Fibroblast of lung (primary cell): ENCODE measurements at places on chromosomes 7 and 10. TPM values are rescaled to one million over a fixed set of nuclear protein-coding genes. Genes with fewer than 3 reads are reported as not detected.
A peak's percentile ranks its signal among the peaks of the same experiment; 100 is the strongest.

GRCh38 chr7:27187475-27188385, 2.7 kb upstream of the HOXA11 start:
- no peak for DNase-seq

DNA sequence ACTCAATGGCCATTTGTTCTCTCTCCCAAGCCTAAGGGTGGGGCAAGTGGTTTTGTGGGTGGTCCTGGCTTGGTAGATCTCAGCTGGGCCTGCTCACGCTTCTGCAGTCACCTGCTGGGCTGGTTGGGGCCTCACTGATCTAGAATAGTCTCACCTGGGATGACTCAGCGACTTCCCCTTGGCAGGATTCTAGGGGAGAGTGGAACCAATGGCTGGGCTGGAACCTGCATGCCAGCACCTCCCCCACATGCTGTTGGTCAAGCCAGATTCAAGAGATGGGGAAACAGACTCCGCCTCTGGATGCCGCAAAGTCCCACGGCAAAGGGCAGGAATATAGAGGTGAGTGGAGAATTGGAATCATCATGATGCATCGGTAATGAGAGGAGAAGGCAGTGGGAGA, 292.9 kb upstream of the NPVF start:
- no peak for DNase-seq

The KCND2 gene
- 2.1 TPM in 2 replicates for total RNA-seq

- DNase-seq: no peak
These were observed 50.2 kb downstream of the SND1 start for GRCh38 chr7:127702052-127702652.

GRCh38 chr10:12418725-12419261, 69.4 kb downstream of the CAMK1D start:
- DNase-seq: no peak

DNA sequence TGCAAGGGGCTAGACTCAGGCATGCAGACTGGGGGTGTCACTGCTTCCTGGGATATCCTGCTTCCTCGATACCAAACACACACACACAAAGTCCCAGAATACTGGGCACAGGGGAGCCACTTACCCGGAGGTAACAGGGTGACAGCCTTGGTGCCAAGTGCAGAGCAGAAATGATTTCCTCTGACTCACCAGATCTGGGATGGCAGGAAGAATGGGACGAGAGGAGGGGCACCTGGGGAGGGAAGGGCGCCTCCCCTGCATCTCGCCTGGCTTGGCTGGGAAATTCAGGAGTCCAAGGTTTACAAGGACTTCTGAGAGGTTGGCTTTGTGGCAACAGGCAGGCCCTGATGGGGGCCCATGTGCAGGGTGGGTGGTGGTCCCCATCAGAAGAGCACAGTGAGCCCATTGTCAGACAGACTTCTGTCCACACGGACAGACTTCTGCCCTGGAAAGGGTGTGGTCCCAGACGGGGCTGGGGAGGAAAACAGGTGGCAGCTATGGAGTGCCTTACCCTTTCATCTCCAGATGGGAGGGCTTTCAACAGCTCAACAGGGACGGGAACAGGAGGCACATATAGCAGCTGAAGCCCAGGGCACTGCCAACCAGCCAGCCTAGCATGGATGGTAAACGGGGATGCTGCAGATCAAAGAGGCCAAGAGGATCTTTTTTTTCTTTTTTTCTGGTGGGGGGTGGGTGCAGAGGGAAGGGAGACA, 9.7 kb upstream of the CCL24 start:
- no peak for DNase-seq

DNA sequence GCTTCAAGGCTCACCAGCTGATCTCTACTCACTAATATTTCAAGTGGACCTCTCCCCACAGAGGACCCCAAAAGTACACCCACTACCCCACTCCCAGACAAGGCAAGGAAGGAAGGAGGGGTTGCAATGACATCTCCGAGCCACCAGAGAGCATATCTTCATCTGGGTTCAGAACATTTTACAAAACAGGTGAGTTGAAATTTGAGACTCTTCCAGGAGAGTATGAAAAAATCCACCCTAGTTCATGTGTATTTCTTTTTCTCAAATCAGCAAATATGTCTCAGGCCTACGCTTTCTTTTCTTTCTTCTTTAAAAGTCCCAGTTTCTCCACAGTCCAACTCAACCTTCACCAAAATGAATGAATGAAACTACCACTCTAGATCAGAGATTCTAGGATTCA, 61.9 kb downstream of the SGMS1 start:
- DNase-seq: peak; percentile 29

DNA sequence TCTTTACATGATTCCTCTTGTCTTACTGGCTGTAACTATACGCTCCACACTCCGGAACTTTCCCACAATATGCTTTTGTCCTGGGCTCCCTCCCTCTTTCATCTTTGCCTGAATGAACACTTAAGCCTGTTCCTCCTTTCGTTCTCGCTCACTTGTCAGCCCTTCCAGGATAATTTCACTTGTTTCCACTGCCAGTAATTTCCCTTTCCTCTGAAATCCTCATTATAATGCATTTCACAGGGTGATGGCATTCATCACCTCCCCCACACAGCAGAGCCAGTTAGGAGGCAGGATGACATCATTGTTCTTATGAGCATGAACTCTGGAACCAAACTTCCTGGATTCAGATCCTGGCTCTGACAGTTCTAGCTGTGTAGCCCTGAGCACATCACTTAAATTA, 372.6 kb downstream of the GPR158 start:
- DNase-seq: peak; percentile 74

The CYP2C9 gene
- total RNA-seq: not detected in 2 replicates

DNA sequence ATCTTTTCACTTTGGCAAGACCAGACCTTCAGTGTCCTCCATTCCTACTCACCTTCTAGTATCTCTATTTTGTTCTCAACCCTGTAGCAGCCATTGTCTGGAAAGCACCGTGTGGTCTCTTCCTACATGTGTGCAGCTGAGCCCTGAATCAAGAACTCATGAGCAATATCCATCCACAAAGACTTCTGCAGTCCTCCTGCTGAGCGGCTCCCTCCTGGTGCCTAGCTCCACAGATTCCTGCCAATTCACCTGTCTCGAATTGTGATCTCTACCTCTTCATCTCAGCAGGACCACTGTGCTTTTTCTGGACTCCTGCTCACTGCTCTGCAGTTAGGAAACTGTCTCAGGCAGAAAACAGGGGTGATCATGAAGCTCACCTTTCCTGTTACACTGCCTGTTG, 118.8 kb downstream of the RELN start:
- no peak for DNase-seq

- DNase-seq: peak; percentile 28
These were observed 85.6 kb upstream of the PDCD4 start for GRCh38 chr10:110786172-110786571.

DNA sequence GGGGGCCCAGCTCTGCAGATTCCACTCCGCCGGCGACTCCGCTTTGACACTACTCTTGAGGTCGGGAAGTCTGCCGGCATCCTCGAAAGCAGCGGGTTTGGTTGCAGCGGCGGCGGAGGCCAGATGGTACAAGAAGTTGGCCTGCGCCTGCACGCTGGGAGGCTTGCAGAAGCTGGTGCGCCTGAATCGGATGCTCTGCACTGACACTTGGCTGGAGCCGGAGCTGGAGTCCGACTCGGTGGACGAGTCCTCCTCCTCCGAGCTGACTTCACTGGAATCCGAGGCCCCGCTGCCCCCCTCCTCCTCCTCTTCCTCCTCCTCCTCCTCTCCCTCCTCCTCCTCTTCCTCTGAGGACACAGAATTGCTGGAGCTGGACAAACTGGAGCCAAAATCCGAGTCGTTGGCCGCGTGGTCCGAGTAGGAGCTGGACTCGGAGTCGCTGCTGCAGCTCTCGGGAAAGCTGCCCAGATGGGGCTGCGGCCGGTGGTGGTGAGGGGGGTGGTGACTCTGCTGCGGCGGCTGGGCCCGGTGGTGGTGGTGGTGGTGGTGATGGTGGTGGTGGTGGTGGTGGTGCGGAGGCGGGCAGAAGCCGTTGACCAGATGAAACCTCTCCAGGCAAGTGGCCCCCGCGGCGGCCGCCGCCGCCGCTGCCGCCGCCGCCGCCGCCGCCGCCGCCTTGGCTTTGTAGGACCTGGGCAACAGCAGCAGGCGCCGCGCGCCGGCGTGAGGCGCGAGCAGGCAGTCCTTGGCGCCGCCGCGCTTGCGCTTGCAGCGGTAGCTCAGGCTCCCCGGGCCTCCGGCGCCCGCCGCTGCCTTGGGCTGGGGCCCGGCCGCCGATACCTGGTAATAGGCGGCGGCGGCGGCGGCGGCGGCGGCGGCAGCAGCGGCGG, 9.0 kb downstream of the SKIDA1 start:
- DNase-seq: peak; percentile 78

The CRHR2 gene
- total RNA-seq: not detected in 2 replicates

DNA sequence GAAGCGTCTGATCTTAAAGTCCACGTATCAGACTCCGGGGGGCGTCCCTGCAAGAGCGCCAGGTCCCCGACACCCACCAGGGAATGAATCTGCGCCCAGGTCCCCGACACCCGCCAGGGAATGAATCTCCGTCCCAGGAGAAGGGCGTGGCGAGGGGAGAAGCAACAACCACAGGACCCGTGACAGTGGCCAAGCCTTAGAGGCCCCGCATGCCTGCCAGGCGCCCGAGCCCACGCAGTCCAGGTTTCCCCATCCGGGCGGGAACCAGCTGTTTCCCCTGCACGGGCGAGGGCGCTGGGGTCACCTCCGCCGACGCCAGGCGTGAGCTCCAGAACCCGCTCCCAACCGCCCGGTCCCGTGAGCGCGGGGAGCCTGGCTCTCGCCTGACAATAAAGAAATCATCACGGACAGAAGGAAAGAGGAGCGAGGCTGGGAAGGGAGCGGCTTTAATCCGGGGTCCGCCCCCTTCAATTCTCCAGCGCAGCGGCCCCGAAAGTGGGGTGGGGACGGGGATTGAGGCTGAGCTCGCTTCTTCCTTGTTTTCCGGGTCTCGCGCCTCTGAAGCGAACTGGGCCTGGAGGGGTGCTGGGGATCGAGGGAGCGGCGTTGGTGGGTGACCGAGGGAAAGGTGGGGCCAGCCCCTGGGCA, 29.0 kb upstream of the BMS1 start:
- no peak for DNase-seq

DNA sequence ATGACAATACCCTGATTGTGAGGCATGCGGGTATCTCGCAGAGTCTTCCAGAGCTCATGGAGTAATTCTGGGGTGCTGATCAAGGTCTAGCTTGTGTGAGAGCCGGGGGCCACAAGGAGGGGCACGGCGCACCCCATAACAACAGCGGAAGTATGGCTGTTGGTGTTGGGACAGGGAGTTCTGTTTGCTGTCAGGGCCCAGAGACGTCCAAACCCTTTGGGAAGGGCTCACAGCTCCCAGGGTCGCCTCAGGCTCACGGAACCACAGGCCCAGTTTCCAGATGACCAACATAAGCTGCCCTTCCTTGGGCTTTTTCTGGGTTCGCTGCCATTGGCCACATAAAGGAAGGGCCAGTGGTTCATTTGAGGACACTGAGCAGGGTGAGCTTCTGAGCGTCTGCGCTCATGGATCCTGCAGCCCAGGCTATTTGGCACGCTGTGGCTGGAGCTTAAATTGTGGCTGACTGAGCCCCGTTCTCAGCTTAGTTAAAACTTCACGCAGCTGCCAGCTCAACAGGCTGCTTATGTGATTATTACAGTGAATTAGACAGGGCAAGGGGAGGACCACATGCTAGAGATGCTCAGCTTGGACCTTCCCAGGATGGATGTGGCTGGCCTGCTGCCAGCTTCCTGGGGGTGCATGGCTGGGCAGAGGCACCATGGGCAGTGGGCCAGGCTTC, 92.3 kb downstream of the DNAJB6 start:
- no peak for DNase-seq

- DNase-seq: no peak
These were observed 75.6 kb downstream of the CFAP46 start for GRCh38 chr10:132866601-132867381.

The SEMA3E gene
- 1.5 and 2.0 TPM in 2 replicates for total RNA-seq

DNA sequence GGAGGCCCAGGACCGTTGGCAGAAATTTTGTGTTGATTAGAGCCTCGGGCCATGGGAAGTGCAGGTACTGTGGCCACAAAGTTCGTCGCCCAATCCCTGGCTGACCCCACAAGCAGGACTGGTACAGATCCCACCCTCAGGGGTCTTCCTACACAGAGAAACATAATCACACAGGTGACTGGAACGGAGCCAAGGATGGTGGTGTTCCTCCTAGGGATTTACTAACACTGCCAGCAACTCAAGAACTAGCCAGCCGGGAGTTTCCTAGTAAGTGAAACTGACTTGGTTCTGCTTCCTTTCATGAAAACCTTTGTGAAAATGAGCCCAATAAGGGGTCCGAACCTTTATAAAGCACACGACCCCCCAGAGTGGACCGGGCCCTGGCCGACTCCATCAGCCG, 5.7 kb downstream of the CUX1 start:
- no peak for DNase-seq

GRCh38 chr7:25656581-25657026, 428.3 kb upstream of the NPVF start:
- DNase-seq: peak; percentile 2

The OR2A7 gene
- 0.26 and 0.50 TPM in 2 replicates for total RNA-seq

The CDK14 gene
- total RNA-seq: 36.0 and 41.1 TPM in 2 replicates

- DNase-seq: no peak
These were observed 43.3 kb upstream of the ELN start for GRCh38 chr7:73984481-73985205.

DNA sequence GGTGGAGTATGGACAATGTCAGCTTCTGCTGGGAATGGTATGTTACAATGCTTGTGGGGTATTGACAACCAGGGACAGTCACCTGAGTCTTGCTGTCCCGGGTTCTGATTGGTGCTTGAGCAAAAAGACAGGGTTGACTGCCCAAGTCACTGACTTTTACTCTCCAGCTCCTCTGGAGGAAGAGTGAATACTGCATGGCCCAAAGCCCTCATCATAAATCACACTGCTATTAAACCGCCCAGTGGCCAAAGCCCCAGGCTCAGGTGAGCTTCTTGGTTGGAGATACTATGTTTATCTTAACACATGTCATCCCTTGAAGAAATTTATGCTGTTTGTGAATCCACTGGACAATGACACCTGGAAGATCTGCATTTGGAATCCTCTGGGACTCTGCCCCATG, 90.0 kb upstream of the IGFBP3 start:
- no peak for DNase-seq

DNA sequence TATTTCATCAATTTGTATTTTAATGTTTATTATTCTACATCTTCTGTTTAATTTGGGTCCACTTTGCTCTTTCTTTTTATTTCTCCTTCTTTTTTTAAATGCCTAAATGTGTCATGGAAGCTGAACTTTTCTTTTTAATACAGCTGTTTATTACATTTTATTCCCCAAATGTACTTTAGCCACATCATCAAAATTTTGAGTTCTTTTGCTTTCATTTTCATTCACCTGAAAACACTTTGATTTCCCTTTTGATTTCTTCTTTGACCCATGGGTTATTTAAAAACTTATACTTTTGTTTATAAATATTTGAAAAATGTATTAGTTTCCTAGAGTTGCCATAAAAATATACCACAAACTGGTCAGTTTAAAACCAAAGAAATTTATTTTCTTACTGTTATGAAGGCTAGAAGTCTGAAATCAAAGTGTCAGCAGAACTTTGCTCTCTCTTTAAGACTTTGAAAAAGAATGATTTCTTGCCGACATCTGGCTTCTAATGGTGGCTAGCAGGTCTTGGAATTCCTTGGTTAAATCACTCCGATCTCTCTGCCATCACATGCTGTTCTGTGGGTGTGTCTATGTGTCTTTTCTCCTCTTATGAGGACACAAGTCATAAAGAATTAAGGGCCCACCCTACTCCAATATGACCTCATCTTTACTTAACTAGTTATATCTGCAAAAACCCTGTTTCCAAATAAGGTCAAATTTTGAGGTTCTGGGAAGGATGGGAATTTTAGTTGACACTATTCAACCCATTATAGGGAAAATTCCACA, 225.5 kb downstream of the ANKRD7 start:
- DNase-seq: no peak

GRCh38 chr7:85641331-85641730, 454.5 kb upstream of the SEMA3D start:
- DNase-seq: no peak

GRCh38 chr10:13074563-13075451, 25.2 kb upstream of the OPTN start:
- DNase-seq: peak; percentile 62
